Activated gamma-delta T cell treated with anti-CD3 and anti-CD28 coated beads, Interleukin-2, amount 50 U/mL, for 16 hours (primary cell): ENCODE measurements at places on chromosomes 3 and 15.

DNA sequence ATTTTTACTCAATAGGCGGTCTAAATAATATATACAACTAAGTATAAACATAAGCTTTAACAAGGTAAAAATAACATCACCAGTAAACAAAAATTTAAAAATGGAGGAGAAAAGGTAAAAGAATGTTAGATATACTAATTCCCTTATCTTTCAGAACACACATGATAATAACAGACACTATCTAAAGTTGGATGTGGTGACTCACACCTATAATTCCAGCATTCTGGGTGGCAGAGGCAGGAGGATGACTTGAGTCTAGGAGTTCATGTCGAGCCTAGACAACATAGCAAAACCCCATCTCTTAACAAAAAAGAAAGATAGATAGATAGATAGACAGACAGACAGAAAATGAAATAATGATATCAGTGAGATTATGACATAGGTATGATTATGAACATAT lies 85.1 kb downstream of the STAG1 start:
- no peak for DNase-seq

- no peak for DNase-seq
These were observed 95.1 kb downstream of the FOXP1 start for GRCh38 chr3:71488391-71488809.

GRCh38 chr15:24899367-24899766 lies 55.4 kb upstream of the SNRPN start:
- DNase-seq = no peak

DNA sequence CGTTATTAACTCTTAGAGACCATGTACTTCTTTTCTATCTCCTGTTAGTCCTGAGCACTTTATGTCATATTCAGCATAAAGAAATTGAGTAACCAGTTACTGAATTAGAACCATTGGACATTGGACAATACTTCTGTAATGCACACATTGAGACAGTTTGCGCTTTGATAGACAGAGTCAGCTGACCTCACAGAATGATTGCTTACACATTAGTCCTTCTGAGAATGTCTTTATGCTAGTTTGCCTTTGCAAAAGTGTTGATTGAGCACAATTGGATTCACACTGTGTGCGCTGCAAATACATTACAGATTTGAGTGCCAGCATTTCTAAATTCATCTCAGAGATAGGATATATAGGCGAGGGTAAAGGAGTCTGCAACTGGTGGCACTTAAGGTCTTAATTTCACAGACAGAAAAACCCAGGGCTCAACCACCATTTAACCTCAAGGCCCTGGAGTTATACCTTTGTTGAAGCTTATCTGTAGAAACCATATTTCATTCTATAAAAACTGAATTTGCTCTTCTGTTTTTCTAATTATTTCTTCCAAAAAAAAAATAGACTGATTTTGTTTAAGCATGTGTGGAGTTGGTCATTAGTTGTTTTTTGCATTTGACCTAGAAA lies 3.8 kb downstream of the SERPINI1 start:
- no peak for DNase-seq

GRCh38 chr3:23808525-23808924 lies 2.8 kb downstream of the UBE2E1 start:
- DNase-seq = no peak

DNA sequence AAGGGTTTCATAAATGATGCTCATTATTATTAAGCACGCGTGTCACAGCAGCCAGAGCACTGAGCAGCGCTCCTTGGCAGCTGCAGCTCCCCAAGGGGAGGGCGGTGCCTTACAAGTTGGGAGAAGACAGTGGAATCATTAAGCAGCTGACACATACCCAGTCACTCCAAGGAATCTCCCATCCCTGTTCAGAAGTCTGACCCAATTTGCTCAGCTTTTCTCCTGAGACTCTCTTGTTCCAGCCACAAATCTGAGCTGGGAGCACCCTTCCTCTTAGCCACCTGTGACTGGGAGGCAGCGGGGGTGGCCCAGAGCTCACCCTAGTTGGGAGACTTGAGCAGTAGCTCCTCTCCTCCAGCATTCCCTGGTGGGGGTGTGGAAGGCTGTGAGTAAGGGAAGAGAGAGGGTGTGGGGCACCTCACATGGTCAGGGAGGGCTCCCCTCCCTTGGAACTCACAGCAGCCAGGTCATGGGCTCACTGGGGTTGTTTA lies 64.3 kb downstream of the DUT start:
- DNase-seq = no peak

DNA sequence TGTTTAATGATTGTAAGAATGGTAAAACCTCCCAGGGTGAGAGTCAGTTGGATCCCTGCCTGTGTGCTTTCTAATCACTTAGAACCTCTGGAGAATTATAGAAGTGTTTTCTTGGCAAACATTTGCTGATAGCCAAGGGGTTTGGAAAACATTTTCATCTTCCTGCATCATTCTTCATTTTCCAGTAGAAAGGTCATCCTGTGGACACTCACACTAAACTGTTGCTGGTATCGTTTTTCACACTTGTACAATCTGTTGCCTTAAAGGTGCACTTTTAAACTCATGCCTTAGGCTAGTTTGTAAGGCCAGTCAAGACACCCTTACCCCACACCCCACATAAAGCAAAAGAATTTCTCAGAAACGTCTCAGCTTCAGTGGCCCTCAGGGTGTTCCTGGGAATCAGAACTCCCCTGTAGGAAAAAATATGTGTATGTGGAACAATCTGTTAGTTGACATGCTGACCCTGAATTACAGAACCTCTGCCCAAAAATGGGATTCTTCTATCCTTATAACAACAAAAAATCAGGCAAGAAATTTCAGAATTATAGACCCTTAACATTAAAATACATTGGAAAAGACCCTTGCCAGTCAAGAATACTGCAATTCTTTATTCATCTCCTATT lies 5.8 kb upstream of the PLD1 start:
- no peak for DNase-seq

DNA sequence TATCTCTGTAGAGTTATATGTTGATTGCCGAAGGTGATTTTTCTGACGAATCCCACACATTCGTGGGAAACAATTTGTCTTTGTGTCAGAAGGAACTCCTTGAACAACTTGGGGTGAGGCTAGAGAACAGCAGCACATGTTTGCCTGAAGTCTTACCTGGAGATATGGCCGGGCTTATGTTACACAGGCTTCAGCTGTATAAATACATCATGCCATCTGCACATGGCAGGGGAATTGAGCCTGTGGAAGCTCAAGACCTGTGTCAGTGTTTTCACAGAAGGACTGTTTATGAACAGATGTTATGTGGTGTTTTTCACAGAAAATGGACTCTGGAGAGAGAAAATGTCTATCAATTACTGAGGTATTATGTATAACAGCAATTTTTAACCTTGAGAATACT lies 203.6 kb upstream of the MDFIC2 start:
- no peak for DNase-seq

DNA sequence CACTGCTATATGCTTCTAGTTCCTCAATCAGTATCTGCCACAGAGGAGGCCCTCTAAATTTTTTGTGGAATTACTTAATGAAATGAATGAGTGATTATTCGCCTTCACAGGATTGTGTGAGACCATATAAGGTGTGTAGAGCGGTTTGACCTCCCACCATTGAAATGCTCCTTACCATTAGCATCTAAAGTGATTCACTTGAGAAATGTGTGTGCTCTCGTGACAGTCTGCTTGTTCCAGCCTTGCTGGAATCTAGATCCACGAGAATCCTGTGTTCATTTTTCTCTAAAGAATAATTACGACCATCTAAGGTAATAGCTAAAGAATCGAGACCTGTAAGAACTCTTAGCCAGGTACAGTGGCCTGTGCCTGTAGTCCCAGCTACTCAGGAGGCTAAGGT lies 126.9 kb downstream of the FNDC3B start:
- DNase-seq = no peak

DNA sequence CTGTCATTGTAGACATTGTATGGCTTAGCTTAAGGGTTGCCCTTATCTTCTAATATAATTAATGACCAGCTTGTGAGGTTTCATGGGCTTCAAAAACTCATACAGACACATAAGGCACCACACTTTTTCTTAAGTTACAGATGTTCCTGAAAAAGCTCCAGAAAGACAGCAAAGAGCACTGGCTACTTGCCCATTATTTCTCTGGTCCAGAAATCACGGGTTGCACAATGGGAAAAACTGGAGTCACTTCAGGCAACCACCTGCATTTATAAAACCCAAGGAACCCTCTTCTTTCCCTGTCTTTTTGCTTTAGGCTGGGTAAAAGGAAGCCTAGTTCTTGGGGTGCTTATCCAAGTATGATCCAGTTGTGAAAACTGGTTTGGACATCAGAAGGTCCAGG lies 2.3 kb upstream of the COL6A6 start:
- DNase-seq = no peak

- no peak for DNase-seq
These were observed 47.2 kb downstream of the TSC22D2 start for GRCh38 chr3:150455341-150455740.

- no peak for DNase-seq
These were observed 71.6 kb upstream of the ZNF280D start for GRCh38 chr15:56804938-56805337.

DNA sequence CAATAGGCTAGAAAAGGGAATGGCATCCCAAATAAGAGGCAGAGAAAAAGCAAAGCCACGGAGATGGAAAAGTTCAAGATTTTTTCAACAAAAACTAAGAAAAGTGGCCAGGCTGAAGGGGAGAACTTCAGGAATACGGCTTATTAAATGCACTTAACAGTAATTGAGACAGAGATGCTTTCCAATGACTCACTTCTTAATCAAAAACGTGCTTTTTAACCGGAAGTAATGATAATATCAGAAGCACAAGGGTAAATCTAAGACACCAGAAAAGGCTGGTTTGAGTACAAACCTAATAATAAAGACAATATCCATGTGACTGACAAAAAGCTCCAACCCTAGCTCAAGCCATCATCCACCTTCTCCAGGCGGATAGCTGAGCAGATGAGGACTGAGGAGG lies 24.8 kb upstream of the ACTC1 start:
- no peak for DNase-seq
